ENCODE measurements at places on chromosomes 6 and 20.

DNA sequence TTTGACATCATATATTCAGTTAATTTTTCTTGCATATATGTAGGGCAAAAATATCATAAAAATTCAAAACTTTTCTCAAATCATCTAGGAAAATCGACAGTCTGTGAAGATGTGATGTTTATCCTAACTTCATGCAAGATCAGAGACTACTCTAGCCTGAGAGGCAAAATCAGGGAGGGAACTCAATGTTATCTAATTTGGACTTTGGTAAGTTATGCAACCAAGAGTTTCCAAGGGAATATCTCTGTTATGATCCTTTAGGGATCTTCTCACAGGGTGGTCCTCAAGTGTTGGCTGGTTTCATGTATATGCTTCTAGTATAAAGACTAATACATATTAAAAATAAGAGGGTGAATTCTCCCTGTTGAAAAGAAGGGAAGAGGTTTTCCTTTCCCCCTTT, 723.9 kb downstream of the KHDRBS2 start:
- no peak for DNase-seq

DNA sequence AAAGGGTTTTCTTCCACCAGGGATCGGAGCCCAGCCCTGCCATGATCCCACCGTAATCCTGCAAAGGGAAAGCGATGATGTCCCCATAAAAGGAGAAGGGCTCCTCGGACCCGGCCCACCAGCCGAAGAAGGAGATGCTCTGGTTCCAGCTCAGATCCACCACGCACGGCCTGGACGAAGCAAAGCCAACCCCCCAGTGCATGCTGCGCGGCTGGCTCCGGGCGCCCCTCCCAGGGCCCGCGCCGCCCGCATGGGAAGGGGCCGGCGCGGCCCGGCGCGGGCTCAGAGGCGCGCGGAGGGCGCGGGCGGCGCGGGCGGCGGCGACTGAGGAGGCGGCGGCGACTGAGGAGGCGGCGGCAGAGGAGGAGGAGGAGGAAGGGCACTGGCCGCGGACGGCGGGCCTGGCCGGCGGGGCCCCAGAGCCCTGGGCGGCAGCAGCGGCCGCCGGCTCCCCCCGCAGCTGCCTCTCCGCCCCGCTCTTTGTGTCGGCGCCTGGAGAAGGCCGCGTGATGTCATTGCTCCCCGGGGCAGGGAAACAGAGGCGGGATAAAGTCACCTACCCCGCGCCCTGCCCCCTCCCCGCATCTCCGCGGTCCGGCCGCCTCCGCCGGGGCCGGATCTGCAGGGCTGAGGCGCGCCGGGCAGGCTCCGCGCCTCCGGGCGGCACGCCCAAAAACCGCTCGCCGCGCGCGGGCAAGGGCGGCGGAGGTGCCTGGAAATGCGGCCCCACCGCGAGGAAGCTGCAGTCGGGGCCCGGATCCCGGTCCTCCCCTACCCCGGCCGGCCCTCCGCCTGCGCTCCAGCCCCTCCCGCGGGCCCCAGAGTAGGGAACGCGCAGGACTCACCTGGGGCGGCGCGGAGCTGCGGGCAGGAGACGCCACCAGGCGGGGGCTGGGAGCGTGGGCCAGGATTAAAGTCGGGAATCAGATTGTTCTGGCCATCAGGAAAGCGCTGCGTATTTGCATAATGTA, at the start of gene FAXC:
TSS of gene FAXC (minus strand) at position 504 of the 971 bp plus-strand sequence. CDS start at position 202, 302 bp downstream.
- peak; percentile 85 for DNase-seq

- DNase-seq: no peak
Observed at GRCh38 chr6:166757232-166758135, 130.4 kb upstream of the RPS6KA2 start.

DNA sequence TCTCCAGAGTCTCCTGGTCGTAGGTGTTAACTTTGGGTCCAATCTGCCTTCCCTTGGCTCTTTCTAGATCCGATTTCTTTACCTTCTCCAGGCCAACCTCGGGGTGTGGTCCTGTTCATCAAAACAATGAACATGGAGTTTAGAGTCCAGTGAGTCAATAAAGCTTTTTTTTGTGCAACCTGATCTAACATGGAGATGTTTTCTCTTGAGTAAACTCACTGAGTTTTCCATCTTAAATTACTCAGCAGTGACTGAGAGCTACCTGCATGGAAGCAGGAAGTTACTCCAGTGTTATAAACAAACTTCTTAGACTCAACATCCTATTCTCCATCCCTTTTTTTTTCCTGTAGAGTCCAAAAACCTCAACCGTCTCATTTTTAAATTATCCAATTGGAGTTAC, 14.9 kb upstream of the SLC22A1 start:
- no peak for DNase-seq

DNA sequence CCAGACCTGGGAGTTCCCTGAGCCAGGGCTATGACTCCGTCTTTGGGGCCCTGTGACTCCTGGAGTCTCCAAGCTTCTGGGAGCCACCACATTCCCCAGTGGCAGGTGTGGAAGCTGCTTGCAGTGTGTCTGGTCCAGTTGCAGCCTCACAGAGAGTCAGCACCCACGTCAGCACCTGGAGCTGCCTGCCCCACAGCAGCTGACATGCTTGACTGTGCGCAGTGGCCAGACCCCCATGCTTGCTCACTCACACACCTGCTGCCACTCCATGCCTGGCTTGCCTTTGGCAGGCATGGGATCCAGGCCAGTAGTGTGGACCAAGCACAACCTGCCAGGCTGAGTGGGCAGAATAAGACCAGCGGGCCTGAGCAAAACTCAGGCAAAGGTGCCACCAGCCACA, 31.0 kb upstream of the ASIP start:
- no peak for DNase-seq

DNA sequence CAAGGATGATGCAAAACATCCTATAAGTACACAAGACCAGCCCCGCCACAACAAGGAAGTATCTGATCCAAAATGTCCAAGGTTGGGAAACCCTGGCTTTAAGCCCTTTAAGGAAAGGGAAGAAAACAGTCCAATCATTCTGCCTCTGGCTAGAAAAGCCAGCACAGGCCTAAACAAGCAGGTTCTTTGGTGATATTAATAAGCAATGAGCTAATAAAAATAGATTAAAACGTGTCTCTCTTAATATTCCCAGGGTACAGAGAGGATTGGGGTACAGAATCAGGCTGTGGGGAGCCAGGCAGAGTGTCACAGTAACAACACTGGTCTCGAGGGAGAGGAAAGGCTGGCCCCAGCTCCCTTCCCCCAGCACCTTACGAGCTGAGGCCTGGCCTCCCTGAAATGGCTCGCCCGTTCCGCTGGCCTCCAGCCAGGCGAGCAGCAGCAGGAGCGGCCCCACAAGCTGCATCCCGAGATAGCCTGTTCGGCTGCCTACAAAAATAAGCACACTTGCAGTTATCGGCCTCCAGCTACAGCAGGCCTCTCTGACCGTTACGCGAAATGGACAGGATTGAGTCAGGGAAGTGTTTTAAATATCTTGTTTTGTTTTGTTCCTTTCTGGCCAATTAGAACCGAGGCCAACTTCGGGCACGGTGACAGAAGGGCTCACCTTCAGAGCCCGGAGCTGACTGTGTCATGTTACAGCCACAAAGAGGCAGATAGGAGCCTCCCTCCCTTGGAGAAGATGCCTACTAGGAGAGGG, 4.0 kb upstream of the ZMYND8 start:
- peak; percentile 89 for DNase-seq

DNA sequence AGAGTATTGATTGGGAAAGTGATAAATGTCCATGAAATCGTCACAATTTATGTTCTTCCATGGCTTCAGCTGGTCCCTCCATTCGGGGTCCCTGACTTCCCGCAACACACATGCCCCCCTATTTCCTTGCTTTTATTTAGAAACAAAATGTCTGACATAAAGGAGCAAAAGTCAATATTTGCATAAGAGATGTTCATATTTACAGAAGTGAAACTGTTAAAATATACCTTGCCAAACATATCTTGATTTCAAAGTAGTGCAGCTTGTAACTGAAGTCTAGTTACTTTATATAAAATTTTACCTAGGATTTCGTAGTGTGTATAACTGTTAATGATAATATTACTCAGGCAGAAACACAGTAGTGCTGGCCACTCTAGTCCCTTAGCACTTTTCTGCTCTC, 548.9 kb upstream of the ADGRB3 start:
- no peak for DNase-seq

DNA sequence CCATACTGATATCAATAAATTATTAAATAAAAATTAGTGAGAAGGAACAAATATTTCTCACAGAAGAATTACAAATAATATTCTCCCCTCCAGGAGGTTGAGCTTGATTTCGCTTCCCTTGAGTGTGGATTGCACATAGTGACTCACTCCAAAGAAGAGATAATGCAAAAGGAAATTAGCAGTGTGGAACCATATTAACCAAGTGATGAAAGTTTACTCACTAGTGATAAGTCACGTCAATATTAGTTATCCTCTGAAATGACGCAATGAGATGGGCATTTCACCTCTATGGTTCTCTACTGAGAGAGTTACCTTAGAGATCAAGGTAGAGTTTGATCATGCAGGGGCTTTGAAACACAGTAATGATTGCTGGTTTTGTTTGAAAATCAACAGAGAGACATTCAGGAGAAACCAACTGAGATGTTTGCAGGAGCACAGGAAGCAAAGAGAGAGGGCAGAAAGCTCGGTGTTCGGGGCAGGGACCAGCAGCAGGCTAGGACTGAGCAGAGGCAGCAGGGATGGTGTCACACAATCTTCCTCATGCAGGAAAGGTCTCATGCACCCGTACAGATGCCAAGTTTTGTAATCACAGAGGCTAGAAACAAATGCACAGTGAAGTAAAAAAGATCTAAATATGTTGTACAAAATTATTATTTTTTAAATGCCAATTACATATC, 634.5 kb downstream of the QKI start:
- no peak for DNase-seq

- no peak for DNase-seq
Observed at GRCh38 chr6:134979142-134979541, 29.2 kb upstream of the ALDH8A1 start.

DNA sequence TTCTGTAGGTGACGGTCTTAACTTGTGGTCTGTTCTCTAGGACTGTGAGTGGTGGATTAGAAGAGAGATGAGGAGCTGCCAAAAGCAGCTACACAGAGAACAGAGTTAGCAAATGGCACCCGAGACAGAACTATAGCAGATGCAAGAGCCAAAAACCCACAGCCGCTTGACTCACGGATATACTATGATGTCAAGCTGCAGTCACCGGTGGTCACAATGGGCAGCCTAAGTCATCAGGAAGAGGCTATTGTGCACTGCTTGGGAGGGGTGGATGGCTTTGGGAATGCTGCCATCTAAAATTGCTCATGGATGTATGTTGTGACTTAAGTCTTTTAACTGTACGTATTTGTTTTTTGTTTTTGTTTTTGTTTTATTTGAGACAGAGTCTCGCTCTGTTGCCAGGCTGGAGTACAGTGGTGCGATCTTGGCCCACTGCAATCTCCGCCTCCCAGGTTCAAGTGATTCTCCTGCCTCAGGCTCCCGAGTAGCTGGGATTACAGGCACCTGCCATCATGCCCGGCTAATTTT, at the start of gene GTSF1L:
TSS of gene GTSF1L (minus strand) at position 192 of the 528 bp plus-strand sequence. CDS start 308 bp downstream, outside the sequence.
- DNase-seq: no peak

DNA sequence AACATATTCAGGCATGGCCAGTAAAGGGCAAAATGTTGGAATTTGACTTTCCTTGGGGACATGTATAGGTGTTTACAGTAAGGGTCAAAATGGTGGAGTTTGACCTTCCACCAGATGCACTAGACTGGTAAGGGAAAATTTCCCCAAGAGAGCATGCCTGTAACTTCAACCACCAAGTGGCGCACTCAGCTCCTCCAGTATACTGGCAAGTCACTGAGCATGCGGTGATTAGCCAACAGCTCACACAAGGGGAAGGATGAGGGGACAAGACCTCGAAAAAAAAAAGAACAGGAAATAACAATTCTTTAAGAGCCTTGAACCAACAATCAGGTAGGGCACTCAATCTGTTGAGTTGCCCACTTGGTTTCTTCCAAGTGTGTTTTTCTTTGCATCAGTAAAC, 140.9 kb downstream of the EYS start:
- DNase-seq: no peak

DNA sequence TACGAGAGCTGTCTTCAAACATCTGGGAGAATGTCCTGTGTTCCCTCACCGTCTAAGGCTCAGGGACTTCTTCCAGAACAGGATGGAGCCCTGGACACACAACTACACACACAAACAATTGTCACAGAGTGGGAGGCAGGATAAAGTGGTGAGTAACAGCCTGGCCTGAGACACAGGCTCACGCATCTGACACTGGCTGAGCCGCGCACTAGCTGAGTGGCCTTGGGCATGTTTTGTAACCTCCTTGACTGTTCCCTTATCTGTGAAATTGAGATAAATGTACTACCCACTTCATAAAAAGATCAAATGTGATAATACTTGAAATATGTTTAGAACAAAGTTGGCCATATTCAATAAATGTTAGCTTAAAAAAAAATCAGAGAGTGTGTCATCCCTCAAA, 132.4 kb upstream of the ARMC2 start:
- no peak for DNase-seq

GRCh38 chr6:50541941-50542340, 171.4 kb upstream of the TFAP2D start:
- no peak for DNase-seq

GRCh38 chr20:23632711-23633573, 4.8 kb downstream of the CST3 start:
- DNase-seq: peak; percentile 78

GRCh38 chr6:35931120-35931561, 10.2 kb upstream of the SRPK1 start:
- no peak for DNase-seq

GRCh38 chr20:25608774-25609173, 15.0 kb downstream of the NANP start:
- DNase-seq: no peak

GRCh38 chr6:168147205-168147738, 68.3 kb upstream of the FRMD1 start:
- DNase-seq: peak; percentile 25

- DNase-seq: peak; percentile 65
Observed at GRCh38 chr6:168584671-168585070, 143.7 kb downstream of the SMOC2 start.

- no peak for DNase-seq
Observed at GRCh38 chr20:22768266-22769178, 184.2 kb upstream of the FOXA2 start.

- DNase-seq: no peak
Observed at GRCh38 chr20:46991880-46992639, 97.4 kb downstream of the EYA2 start.
